Spleen (tissue), 13 donors: ENCODE measurements at places on chromosomes 1 and 21.
A peak's percentile ranks its signal among the peaks of the same experiment; 100 is the strongest.

DNA sequence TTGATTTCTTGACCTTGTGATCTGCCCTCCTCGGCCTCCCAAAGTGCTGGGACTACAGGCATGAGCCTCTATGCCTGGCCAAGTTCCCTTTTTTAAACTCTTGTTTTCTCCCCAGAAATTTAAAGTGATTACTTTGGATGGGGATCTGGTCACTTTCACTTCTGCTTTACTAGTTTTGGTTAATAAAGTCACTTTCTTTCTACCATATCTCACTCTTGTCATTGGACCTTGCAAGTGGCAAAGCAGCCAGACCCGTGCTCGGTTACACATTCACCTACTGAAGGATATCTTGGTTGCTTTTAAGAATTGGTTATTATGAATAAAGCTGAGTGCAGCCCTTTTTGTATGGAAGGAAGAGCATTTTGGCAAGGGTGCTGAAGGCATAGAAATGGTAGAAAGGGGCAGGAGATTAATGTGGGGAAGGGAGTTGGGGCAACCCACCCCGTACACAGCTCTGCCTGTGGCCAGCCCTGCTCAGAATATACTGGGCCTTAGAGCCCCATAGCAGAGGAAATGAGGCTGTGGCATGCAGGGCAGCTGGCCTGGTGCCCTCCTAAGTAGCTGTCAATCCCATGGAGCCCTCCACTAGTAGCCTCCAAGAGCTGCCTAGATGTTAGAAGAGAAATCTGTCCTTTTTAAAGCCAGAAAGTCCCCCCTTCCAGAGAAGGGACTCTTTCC, 40.7 kb downstream of the CD2 start:
- no peak for DNase-seq

DNA sequence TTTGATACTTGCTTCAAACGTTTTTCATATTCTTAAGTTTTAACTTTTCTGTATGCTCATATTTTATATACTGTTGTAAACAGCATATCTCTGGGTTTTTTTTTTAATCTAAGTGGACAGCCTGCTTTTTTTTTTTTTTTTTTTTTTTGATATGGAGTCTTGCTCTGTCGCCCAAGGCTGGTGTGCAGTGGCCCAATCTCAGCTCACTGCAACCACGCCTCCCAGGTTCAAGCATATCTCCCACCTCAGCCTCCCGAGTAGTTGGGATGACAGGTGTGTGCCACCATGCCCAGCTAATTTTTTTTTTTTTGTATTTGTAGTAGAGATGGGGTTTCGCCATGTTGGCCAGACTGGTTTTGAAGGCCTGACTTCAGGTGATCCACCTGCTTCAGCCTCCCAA, 1.2 kb downstream of the TBCE start:
- no peak for DNase-seq

DNA sequence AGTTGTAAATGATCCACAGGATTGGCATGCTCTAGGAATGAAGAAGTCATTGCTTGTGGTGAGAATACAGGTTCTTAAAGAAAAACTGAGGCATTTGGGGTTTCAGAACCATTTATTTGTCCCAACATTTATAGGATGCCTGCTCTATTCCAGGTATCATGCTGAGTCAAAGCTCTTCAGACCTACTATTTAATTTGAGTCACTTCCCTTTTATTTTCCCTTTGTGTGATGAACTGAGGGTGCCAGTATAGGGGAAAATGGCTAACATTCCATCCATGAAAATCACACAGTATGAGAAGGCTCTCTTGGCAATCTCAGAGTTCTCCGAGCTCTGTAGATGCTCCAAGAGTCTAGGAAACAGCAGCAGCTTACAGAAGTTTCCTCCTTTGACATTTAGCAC, 110.4 kb downstream of the RNF220 start:
- DNase-seq, result no peak

DNA sequence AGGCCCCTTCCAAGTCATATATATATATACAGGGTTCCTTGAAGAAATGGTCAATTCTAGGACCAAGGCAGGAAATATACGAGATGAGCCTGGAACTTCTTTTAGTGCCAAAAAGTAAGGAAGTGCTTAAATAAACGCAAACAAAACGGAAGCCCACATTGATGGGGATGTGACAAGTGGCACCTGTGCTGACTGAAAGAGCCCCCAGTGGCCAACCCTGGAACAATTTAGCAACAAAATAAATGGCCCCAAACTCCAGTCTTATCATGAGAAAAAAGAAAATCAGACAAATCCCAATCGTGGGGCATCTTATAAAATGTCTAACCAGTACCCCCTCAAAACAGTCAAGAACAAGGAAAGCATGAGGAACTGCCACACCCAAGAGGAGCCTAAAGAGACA, 17.7 kb downstream of the PLA2G5 start:
- DNase-seq, result no peak

- DNase-seq, result no peak
These were observed 64.4 kb downstream of the EBNA1BP2 start for GRCh38 chr1:43107664-43108063.

GRCh38 chr1:160636076-160636475, 10.8 kb downstream of the SLAMF1 start:
- no peak for DNase-seq

- no peak for DNase-seq
These were observed 141.1 kb upstream of the ETV3 start for GRCh38 chr1:157279138-157279801.

DNA sequence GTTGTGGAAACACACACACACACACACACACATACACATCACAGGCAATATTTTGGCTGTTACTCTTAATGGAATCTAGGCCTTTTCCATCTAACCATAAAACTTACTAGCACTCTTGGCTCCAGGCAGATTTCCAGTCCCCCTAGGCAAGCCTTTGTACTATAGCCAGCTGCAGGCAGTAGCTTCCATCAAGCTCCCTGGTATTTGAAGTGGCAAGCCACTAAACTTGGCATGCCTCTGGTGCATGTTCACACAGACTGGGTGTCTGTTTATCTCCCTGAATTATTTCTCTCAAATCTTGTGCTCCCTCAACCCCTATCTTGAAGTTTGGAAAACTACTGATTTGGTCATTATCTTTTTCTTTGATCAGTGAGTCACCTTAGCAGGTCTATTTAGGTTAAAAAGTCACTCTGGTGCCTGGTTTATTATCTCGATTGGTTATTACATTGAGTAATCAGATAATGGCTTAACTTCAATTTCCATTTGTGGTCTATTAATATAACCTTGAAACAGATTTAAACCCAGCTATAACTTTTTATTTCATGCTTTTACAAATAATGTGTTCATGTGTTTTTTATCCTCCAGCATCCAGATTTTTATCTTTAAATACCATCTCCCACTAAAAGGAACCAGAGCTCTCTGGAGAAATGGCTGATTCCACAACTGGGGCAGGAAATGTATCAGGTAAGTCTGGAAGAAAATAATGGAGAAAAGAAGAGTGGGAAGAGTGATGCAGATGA, 2.7 kb upstream of the RBM15 start:
- no peak for DNase-seq

GRCh38 chr1:45686288-45687013, at the start of gene GPBP1L1:
GPBP1L1 (minus strand) TSS chr1:45686533; CDS start chr1:45659087, 27,446 bp downstream.
- DNase-seq, result peak; percentile 100

DNA sequence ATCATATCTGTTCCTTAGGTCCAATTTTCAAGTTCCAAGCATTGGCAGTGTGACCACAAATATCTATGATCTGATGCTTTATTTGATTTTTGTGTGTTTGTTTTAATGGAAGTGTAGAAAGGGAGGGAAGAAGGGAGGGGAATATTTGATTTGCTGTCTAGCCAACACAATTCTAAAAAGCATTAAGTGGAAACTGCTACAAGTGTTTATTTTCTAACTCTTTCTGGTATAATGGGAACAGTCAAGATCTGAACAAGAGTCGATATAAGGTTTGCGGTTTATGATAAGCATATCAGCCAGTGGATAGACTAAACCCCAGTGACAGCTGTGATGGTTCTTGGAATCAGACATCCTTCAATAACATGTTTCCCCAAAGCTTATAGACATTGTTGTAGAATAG, 267.8 kb upstream of the SNX7 start:
- no peak for DNase-seq

DNA sequence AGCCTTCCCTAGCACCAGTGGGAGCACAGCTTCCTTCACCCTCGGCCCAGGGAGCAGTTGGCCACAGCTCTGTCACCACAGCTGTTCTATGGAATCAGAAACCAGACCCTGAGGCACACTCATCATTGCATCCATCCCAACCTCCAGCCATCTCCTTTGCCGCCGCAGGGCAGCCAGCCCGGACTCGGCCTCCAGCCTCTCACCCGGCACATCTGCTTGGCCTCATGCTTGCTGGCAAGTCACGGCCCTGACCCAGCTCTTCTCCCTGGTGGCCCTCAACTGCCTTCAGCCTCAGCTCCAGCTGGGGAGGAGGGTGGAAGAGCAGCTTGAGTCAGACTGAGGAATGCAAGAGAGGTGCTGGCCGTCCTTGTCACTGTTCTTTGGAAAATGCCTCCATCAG, 59.8 kb downstream of the TOR1AIP2 start:
- peak; percentile 72 for DNase-seq

DNA sequence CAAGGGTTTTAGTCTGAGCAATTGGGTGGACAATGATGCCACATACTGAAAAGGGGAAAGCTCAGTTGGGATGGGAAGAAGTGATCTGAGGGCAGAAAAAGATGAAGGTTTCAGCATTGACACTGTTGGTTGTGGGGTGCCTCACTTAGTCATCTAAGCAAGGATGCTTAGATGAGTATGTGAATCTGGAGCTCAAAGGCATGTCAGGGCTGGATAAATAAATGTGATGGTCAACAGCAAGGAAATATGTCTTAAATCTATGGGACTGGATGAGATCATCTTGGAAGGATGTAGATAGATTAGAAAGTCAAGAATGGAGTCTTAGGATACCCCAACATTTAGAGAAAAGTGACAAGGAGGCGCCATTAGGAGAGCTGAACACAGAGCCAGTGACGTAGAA, 114.6 kb downstream of the ZBTB18 start:
- no peak for DNase-seq

- DNase-seq, result no peak
These were observed 15.0 kb downstream of the CAPN8 start for GRCh38 chr1:223650465-223650864.

GRCh38 chr1:91601554-91602376, 101.1 kb downstream of the CDC7 start:
- no peak for DNase-seq

DNA sequence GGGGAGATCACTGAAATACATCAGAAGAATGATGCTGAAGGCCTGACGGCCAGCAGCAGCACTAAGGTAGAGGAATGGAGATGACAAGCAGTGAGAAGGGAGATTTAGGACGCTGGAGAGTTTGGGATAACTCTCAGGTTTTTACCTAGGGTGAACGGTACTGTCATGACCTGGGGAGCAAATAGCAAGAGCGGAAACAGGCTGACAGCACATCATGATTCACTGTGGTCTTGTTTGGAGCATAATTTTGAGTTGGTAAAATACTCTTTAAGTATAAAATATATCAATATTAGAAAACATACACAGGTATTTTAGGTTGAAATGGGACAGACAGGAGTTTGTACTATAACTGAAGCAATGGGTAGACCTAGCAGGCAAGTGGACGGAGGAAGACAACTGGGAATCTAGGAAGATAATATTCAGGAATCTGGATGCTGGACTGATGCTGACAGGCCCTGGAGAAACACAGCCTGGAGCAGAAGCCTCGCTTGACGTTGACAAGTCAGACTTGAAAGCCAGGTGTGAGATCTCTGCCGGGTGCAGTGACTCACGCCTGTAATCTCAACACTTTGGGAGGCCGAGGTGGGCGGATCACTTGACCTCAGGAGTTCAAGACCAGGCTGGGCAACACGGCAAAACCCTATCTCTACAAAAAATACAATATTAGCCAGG, 33.3 kb downstream of the ALG14 start:
- no peak for DNase-seq

GRCh38 chr21:44865561-44866280, 7.8 kb downstream of the PTTG1IP start:
- DNase-seq, result peak; percentile 84

GRCh38 chr1:118982266-118982665, 5.9 kb downstream of the TBX15 start:
- no peak for DNase-seq

GRCh38 chr1:184210862-184211261, 159.3 kb downstream of the TSEN15 start:
- no peak for DNase-seq

GRCh38 chr1:199855580-199855979, 171.9 kb upstream of the NR5A2 start:
- no peak for DNase-seq

GRCh38 chr1:102954576-102954975, 153.7 kb downstream of the COL11A1 start:
- no peak for DNase-seq

GRCh38 chr21:41232013-41232412, 64.1 kb downstream of the BACE2 start:
- no peak for DNase-seq

DNA sequence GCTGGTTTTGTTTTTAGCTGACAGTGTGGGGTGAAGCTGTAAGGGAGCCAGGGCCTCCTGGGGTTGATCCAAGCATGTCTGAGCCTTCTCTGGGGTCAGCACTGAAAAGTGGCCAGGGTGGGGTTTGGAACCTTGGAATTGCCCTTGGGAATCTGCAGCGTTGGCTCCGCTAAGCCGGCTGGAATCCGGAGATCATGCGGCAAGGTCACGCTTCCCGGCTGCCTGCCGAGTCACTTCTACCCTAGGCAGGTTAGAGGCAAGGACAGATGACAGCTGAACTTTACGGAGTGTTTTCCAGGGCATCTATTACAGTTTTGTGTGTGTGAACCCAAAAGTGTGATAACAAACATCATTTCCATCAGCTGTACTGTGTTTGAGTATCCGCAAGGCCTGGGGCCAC, 17.1 kb downstream of the ABCG1 start:
- DNase-seq, result peak; percentile 89
